Activated T-cell treated with anti-CD3 and anti-CD28 coated beads, Interleukin-2, amount 50 U/mL, for 4 hours (primary cell): ENCODE measurements at places on chromosomes 7 and 10. TPM values are rescaled to one million over a fixed set of nuclear protein-coding genes. Genes with fewer than 3 reads are reported as not detected.

PRKRIP1 gene
- 30.1 TPM for total RNA-seq

DNA sequence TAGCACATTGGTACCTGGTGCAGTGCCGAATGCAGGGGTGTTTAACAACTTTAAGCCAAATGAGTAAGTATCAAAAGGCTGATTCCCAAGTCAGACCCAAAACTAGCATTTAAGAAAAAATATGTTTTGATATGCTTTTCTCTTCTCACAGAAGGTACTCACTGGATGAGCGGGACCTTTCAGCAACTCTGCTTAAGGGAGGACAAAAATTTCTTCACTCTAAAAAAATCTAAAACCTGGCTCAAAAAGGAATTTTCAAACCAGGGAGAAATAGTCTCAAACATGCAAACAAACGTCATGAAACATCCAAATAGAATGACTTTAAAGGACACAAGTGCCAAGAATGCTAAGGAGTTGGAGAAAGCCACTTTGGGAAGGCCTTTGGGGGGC is 962.1 kb downstream of the KCNMA1 start:
- DNase-seq: no peak

GRCh38 chr7:148031811-148032210 is 558.8 kb upstream of the C7orf33 start:
- no peak for DNase-seq

- DNase-seq: no peak
Measured at GRCh38 chr10:69107699-69108098, 16.3 kb upstream of the VPS26A start.

DNA sequence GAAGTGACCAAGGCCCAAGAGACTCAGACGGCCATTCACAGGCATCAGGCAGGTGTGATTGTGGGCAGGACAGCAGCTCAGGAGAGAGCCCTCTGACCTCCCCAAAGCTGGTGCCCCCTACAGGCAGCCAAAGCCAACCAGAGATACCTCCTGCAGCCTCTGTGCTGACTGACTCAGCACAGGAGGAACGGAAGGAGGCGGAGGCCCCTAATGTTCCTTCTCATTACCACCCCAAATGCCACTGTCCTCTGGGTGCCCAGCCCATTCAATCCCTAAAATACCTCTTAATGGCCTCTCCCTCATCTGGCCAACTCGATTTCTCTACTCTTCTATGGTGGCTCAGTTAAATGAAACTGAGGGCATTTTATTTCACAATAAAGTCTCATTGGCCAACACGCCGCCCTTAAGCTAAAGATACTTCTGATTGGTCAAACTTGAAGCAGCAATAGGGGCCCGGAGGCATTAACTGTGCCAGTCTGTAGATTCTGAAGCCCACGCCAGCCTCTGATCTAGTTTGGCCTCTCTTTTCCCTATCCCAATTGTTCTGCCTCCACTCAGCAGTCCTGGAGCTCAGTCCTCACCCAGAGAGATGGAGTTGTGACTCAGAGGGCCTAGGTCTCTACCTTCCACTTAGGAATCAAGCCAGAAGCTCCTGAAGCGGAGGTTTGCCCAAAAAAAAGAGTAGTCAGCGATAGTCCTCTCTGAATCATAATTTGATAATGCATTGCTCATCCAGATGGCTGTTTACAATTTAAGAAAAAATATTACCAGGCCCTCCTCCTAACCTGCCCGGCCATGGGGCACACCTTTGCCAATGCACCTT is 1.2 kb downstream of the CYREN start:
- peak; percentile 50 for DNase-seq

DNA sequence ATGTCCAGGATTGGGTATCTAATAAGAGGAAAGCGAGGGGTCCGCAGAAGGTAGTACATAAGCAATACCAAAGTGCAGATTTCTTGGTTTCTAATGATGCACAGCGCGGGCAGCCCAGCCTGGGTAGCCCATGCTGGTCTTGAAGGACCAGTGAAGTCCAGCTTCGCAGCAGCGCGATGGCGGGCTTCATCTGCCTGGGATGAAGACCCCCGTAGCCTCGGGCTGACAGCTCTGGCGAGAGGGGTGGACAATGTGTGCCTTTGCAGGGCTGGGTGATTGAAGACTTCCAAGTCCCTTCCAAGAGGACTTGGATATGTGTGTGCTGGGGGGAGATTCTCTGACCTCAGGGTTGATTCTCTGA is 2.2 kb downstream of the SORCS3 start:
- DNase-seq: no peak

TMEM178B gene
- total RNA-seq: 0.23 TPM

GRCh38 chr7:92754919-92755581 is 81.3 kb downstream of the CDK6 start:
- DNase-seq: no peak

- no peak for DNase-seq
Measured at GRCh38 chr7:25029075-25029474, 49.1 kb upstream of the OSBPL3 start.

DNA sequence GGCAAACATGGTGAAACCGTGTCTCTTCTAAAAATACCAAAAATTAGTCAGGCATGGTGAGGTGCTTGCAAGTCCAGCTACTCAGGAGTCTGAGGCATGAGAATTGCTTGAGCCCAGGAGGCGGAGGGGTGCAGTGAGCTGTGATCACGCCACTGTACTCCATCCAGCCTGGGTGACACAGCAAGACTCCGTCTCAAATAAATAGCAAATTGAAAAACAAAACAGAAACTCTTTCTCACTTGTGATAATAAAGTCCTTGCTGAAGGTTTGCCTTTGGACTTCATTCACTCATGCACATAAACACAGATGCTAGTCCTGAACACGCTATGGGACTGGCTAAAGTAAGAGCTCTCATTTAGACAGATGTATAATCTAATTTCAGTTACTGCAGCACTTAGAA is 37.6 kb downstream of the ANK3 start:
- DNase-seq: no peak

ABCA13 gene
- total RNA-seq: not detected

ADIRF gene
- not detected for total RNA-seq

DNA sequence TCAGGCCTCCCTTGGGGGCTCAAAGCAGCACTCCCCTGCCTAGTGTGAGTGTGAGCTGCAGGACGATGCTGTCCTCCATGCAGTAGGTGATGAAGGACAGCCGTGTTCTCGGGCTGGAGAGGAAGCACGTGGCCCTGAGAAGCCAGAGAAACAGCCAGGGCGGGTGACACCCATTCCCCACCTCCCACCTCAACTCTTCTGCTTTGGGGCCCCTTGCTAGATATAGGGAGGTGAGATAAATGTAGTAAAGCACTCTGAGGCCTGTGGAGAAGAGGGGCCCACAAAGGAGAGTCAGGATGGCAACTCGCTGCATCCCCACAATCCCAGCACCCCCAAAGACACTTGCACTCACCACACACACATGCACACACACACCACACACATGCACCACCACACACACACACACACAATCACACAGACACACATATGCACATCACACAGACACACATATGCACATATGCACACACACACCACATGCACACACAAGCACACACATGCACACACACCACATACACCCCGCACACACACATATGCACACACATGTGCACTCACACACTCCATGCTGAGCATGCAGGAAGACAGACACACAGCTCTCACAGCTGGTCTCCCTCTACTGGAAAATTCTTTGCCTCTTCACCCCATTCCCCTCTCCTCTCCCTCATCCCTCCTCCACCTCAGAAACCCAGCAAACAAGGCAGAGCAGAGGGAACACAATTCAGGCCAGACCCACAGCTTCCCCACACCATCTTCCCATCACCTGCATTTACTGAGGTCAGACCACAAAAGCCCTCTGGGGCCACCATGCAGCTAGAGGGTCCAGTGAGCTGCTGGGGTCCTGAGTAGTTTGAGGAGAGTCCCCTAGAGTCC is 30.5 kb downstream of the ANXA8 start:
- no peak for DNase-seq

DNA sequence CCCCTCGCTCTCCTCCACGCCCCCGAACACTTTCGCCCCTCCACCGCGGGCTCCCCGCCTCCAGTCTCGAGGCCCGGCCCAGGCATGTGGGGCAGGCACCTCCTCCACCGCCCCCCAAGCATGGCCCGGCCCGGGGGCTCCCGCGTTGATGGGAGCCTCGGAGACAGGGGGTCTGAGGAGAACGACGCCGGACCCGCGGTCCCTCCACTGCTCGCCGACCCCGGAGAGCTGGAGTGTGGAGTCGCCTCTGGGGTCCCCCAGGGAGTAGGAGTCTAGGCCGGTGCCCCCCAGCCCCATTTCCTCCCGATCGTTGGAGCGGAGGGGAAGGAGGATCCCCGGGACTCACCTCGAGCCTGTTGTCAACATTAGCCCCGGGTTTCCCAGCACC is 206 bp downstream of the UPF2 start:
- peak; percentile 59 for DNase-seq

- no peak for DNase-seq
Measured at GRCh38 chr10:85400981-85401695, 965.5 kb downstream of the GRID1 start.

DNA sequence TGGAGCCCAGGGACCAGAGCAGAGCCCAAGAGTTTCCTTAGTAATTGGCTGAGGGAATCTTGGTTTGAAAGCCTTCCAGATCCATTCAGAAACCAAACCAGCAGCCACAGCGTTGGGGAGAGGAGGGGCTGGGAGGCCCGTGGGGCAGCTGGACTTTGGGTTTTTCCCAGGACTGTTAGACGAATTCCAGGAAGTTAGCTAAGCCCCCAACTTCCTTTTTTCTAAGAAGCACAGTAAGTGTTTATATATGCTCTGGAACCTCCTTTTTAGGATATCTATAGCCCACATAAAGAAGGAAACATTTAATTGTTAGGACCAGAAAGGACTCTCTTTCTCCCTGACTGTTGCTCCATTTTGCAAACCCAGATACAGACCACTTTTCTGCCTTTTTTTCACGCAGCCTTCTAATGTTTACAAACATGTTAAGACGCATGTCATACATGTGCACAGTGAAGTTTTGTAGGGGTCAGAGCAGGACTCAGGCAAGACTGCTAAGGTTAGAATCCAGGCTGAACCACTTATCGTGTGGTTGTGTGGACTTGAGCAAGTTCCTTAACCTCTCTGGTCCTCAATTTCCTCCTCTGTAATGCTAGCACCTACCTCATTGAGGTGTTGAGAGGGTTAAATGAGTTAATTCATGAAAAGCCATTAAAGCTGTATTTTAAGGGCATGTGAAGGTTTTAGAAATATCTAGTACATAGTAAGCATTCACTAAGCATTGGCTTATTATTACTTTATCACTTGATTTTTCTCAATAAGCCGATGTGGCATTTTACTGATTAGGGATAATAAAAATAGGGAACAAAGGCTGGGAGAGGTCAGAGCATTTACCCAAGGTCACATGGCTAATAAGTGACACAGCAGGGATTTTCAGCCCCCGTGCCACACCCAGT is 42.4 kb downstream of the TBATA start:
- DNase-seq: no peak

DNA sequence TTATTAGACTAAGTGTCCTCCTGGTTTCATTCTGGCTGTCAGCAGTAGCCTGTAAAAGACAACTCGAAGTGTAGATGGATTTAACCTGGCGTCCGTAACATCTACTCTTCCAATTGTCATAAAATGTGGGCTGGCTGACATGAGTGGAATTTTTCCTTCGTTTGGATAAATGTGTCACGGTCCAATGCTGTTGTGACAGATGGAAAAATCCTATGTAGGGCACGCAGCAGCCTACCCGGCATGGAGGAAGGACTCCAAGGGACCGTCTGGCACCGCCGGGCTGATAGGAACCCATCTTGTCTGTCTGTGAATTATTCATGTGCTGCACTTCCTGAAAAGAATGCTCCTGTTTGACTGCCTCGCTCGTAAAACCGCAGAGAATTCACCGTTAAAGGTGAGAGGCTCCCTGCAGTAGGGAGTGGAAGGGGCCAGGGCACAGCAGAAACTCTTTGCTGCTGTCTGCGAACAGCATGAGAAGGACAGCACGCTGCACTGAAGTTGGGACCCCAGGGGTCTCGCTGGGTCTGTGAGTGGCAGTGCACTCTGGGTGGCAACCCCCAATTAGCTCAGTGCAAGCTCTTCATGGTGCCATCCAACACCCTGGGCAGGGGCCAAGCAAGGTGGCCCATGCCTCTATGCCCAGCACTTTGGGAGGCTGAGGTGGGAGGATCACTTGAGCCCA is 1.6 kb upstream of the ORAI2 start:
- peak; percentile 58 for DNase-seq

SERPINE1 gene
- 0.18 TPM for total RNA-seq

DNA sequence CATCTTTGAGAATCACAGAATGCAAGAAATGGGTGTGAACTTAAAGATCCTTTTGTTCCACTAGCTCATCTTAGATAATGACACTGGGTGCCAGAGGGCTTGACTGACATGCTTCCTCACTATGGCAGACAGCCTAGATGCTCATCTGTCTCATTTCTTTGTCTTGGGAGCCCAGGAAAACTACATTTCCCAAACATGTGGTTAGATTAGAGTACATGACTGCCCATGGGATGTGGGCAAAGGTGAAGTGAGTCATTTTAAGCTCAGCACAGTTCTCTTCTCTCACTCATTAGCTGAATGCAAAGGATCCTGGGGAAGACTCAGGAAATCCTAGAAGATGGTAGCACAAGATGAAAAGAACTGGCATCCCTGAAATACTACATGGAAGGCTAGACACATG is 32.5 kb upstream of the TBX20 start:
- no peak for DNase-seq

GRCh38 chr10:48704156-48704555 is 19.5 kb downstream of the WDFY4 start:
- no peak for DNase-seq

DNA sequence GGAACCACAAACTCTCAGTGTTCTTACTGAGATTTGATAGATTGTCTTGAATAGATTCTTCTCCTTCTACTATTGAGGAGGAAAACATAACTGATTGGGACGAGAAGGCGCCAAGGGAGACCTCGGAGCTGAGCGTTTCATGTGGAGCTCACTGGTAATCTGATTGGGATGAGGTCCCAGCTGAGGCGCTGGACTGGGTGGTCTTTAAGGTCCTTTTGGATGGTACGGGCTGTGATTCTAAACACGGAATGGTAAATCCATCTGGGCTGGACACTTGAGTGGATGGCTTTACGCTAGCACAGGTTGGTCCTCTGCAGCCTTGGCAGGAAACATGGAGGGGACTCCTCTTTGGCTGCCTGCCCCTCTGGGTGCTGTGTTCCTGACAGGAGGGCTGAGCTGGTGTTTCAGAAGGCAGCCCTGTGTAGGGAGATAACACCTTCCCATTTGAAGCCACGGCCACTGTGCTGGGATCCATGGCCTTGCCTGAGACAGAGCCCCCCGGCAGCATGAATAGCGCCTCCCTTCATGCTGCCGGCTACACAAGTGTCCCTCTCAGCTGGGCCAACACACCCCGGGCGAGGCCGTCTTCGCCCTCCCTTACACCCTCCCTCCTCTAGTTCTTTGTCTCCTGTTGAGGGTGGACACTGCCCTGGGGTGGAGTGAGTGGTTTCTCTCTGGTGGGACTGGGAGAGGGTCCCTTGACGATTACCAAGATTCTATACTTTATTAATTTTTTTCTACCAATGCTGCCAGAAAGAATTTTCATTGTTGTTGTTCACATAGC is 203.2 kb upstream of the SHH start:
- no peak for DNase-seq

- no peak for DNase-seq
Measured at GRCh38 chr10:101851411-101852116, 8.0 kb upstream of the KCNIP2 start.

SNCG gene
- not detected for total RNA-seq

GHRHR gene
- not detected for total RNA-seq

GRCh38 chr7:36312915-36313334 is 76.7 kb upstream of the ANLN start:
- DNase-seq: no peak

TAS2R60 gene
- not detected for total RNA-seq

UCMA gene
- not detected for total RNA-seq
